ENCODE measurements at places on chromosomes 4 and X.

DNA sequence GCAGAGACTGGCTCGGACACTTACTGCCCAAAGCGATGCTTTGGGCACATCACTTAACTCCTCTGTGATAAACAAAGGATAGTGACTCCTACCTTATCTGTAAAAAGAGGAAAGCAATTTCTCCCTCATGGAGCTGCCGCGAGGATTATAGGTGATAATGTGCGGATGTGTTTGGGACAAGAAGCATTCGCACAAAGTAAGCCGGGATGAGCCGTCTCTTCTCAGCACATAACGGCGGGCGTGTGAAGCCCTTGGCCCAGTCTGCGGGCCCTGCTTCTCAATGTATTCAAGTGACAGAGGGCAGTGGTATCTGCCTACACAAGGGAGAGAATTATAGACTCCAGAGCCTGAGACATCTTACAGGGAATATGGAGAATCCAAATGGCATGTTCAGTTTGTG is 550.3 kb upstream of the CPEB2 start:
- no peak for DNase-seq

GRCh38 chrX:23838953-23839352 is 56.0 kb downstream of the SAT1 start:
- no peak for DNase-seq

DNA sequence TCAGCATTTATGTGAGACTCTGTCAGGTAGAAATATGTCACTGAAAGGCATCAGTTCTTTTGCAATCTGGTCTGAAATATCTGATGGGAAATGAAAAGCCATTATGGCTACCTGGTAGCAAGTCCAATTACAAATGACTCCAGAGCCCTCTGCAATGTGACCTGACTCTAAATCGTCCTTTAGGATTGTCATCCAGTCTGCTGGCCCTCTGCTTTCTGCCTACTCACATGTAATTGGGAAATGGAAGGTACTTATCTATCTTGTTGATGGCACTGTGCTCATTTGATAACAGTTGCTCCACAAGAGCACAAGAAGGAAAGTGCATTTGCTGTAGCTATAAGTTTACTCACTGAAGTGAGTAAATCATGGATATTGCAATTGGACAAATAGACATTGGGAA is 799.8 kb downstream of the RAPGEF2 start:
- no peak for DNase-seq

DNA sequence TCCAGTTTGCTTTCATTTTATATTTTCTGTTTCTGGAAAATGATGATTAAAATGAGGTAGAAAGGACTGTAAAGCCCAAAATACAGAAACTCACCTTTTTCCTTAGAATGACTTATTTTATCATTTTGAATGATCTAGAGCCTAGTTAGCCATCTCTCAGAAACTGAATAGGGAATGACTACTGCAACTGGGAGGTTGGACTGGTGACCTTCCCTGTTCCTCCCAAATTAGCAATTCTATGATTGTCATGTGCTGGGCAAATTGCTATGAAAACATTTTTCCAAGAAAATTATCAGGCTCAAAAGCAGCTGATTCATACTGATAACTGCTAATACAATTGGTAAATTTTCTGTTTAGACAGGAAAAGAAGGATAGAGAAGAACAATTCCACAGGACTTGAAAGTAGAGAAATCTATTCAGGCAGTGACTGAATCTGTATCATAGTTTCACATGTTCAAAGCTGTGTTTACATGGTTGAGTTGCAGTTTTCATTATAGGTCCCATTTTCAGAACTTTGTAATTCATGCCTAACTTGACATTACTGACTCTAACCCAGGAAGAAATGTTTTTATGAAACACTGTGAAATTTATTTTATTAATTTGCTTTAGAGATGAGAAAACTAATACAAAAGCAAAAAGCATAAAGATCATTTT is 43.4 kb upstream of the SEC24B start:
- DNase-seq: no peak

DNA sequence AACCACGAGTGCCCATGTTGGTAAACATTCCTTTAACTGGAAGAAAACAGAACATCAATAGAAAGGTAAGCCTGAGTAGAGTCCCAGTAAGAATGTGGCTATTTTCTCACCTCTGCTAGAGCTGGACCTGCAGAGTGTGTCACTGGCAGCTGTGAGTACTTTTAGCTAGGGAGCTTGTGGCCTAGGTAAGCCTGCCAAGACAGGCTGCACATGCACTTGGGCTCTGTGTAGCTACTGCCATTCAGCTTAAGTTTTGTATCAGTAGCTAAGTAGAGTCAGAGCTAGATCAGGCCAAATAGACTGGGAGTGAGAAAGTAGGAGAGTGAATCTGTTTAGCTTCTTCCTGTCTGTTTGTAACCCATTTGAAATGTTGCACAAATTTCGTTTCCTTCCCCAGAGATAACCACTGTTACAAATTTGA is 35.3 kb downstream of the RBPJ start:
- peak; percentile 23 for DNase-seq

- no peak for DNase-seq
Observed at GRCh38 chr4:87895964-87896621, 63.3 kb downstream of the MEPE start.

DNA sequence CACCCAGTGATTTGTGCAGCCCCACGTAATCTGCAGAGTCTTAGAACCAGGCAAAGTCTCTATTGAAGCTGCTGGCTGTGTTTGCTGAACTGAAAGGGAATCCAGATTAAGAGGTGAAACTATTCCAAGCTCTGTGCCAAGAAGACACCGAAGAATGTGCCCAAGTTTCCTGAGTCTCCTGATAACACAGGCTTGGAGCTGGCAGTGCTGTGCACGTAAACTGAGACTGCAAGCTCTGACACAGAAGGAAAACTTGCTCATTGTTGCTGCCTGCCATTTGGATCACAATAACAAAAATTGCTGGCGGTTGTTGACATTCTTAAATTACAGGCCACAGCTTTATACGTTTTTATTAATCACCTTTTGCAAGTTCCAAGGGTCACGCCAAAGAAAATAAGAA is 60.2 kb upstream of the VCX3B start:
- no peak for DNase-seq

DNA sequence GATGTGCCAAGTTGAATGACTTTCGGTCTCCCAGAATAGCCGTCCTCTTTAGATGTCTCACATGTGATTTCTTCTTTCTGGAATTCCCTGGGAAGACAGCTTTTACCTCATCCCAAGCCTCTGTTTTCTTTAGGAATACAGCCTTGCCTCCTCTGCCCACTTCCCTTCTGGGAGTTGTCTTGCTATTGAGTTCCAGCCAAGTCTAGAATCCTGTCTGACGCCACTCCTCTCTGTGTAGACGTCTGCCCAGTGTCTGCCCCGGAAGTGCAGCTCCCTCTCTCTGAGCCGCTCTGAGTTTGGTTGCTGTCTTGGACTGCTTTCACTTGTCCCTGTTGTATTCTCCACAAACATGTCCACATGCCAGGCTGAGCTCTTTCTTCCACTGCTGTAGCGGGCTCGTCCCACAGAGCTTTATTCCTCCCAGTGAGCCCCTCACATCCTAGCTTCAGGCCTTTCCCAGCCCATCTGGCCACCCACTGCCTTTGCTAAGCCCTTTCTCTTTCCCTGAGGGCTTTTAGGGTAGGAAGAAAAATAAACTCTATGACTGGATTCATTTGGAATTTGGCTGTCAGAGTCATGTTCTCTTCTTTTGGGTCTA is 9.0 kb upstream of the IGFBP7 start:
- peak; percentile 20 for DNase-seq

GRCh38 chr4:188268131-188268908 is 129.1 kb downstream of the TRIML1 start:
- DNase-seq: no peak

GRCh38 chrX:23901060-23901459 is 6.7 kb downstream of the APOO start:
- no peak for DNase-seq

GRCh38 chr4:75081561-75081960 is 148.6 kb downstream of the PARM1 start:
- no peak for DNase-seq

Measured in midbrain (tissue), 1 donor.